ENCODE measurements at places on chromosomes 3 and 15. TPM values are rescaled to one million over a fixed set of nuclear protein-coding genes. Genes with fewer than 3 reads are reported as not detected.

DNA sequence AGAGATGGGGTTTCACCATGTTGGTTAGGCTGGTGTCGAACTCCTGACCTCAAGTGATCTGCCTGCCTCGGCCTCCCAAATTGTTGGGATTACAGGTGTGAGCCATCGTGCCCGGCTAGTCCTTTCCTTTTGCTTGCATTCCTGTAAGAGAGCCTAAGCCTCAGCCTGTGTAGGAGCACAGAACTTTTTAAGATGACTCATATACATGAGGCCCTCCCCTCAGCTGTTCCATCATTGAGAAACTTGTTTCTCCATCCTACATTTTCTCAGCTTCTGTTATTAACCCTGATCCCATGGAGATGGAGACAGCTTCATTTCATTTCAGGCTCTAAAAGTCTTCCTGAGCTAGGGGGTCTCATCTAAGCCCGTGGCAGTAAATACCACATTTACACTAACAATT is 123.3 kb downstream of the PLOD2 start:
- DNase-seq, result no peak

DNA sequence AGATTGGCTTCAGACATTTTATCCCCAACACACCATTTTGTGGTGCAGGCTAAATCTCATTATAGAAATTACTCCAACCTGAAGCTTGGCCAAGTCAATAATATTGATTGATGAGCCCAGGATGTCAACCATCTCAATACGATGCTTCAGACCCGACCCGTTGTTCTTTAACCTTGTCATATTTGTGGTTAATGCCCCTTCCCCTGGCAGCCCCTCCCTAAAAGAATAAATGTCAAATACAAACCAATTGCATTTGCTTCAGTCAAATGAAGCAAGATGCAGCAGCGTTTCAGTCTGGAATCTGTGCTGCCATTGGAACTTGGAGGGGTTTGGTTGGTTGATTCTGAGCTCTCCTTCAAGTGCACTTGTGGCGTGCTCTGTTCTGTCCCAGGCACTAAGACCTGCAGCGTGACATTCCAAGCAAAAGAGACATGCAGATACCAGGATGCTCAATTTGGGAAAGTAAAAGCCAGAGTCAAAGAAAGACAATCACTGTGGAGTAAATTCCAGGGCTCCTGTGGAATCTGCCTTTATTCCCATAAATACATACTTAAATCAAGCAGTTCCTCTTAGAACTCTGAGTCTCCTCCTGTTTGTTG is 23.8 kb upstream of the PSMD6 start:
- DNase-seq, result no peak

GRCh38 chr3:46950650-46951241 is 25.8 kb downstream of the CCDC12 start:
- no peak for DNase-seq

DNA sequence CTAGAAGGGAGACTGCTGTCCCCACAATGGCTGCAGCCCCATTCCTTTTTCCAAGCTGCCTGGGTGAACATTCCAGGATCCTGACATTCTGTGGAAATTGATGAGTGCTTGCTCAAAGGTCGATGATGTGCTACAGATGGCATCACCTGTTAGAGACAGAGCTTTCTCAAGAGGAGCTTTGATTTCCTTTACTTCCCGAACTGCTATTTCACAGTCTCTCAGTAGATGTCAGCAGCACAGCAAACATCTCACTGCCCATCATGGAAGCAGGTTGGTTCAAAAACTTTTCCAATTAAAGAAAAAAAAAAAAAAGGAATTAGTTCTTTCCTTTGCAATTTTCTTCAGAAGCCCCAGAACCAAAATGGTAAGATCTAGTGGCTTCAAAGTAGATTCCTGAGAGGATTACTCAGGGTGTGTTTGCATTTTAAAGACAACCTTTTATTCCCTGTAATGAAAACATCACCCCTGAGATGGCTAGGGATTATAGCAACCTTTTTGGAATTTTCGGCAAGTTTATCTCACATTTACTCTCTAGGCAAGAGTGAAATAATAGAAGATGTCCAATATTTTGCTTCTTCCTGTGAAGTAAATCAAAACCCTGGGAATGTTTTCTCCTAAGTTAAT is 44.8 kb downstream of the POLR2M start:
- peak; percentile 68 for DNase-seq

- DNase-seq, result no peak
Observed at GRCh38 chr3:110165753-110166152, 828.4 kb upstream of the DPPA4 start.

DUOX1 gene
- not detected for total RNA-seq

All from fibroblast of the aortic adventitia (primary cell).